Stimulated activated memory B cell treated with anti-CD40 and anti-IgM and Interleukin-4, amounts not matched to agents 10 μg/mL and 1 μg/mL and 100 μg/mL, for 72 hours (primary cell): ENCODE measurements at places on chromosomes 3 and 15.

GRCh38 chr3:176490357-176490756, 706.9 kb downstream of the TBL1XR1 start:
- ATAC-seq, result no peak

- peak; percentile 72 for ATAC-seq
These were observed 36.0 kb downstream of the RFX7 start for GRCh38 chr15:56207711-56208110.

- ATAC-seq, result peak; percentile 64
These were observed 11.8 kb downstream of the PARP15 start for GRCh38 chr3:122589297-122589696.

DNA sequence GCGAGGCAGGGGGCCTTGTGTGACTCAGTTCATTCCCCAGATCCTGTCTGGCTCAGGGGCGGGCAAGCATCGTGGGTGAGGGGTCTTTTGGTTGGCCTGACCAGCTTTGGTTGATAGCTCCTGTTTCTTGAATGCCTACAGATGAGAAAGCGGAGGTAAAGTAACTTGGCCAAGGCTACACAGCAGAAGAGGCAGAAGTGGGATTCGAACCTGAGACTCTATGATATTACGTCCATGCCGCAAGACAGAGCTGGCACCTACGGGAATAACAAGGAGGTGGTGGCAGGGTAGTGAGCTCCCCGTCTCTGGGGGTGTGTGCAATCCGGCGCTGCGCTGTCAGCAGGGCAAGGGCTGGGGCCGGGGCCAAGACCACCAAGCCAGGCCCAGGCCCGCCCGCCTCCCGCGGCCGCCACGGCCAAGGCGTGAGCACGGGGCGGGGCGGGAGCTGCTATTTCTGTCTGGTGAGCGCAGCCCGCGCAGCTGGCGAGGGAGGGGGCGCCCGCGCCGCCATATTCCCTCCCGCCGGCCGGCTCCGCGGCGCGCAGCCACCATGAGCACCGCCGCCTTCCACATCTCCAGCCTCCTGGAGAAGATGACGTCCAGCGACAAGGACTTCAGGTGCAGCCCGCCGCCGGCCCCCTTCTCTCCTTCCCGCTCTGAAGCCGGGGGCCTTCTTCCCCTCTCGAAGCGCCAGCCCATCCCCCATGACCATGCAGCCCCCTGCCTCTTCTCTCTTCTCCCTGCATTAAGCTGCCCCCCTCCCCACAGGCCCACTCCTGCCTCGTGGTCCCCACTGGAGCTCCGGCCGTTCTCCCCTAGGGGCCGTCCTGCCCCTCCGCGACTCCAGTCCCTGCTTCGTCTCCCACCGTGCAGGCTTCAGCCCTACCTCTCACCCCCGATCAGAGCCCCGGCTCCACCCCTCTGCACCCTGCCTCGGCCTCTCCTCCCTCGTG, at the start of gene CAND2:
Gene CAND2, plus strand, starts transcription at position 510 of the 953 bp plus-strand sequence. Its CDS starts 41 bp downstream, at position 551.
- ATAC-seq, result peak; percentile 75

DNA sequence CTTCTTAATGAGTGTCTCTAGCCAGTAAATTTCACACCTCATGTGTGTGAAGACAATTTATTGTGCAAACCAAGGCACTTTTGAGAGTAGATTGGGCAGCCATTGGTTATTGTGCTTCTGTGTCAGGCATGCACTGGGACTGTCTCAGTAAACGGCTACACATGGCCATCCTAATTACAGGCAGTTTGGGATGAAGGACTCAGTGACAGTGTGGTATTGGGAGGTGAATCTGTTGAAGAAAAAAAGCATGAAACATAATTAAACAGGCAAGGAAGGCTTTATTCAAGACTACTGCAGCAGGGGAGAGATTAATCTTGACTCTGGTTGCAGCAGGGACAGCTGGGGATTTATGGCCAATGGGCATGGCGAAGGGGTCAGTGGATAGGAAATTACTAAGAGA, 57.8 kb upstream of the NUDT16 start:
- ATAC-seq, result no peak

- ATAC-seq, result no peak
These were observed 36.8 kb upstream of the TBL1XR1 start for GRCh38 chr3:177234121-177234520.

DNA sequence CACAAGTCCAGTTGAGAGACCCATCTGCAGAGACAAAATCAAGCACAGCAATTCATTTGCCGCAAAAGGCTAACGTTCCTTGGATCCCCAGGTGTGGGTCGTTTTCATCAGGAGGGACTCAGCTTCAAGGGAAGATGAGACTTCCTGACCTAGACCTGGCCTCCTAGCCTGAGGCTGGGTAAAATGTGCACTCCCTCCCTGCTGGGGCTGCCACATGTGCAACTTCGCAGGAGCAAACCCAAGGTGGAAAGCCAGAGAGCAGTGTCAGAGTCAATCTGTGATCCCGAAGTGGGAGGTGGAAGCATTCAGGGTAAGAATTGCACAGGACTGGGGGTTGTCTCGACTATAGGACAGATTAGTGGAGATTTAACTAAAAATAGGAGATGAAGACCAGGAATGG, 164.7 kb upstream of the UMPS start:
- no peak for ATAC-seq

DNA sequence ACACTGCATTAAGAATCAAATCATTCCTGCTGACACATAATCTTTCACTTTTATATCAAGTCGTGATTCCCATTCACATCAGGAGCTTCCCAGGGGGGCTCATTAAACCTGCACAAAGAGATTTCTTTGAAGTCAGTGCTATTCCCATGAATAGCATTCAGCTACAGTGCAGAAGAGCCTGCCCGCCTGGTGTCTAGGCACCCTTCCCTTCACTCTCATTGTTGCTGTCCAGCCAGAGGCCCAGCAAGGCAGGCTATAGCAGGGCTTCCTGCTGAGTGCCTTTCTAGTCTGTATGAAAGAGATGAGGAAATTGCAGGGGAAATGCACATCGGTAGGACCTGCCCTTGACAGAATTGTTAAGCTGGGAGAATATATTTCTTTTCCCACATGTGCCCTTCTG, 4.5 kb upstream of the GJD2 start:
- no peak for ATAC-seq

DNA sequence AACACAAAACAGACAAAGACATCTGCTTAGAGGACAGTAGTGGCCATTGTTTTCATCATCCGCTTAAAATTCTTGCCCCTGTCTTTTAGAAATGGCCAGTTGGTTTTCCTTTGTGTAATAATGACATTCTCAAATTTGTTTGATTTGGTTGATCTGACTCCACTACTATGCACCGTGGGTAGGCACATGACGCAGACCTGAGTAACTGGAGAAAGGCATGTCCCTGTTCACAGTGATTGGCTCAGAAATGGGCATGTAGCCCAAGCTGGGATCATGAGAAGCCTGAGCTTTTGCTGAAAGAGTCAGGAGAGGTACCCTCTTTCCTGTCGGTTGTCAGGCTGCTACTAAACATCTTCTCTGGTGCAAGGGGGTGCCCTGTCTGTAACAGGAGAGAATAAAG, 36.6 kb upstream of the MAGI1 start:
- no peak for ATAC-seq

GRCh38 chr3:147380387-147380951, 25.9 kb downstream of the ZIC4 start:
- no peak for ATAC-seq

- ATAC-seq, result no peak
These were observed 19.9 kb upstream of the SNRK start for GRCh38 chr3:43266451-43266850.

DNA sequence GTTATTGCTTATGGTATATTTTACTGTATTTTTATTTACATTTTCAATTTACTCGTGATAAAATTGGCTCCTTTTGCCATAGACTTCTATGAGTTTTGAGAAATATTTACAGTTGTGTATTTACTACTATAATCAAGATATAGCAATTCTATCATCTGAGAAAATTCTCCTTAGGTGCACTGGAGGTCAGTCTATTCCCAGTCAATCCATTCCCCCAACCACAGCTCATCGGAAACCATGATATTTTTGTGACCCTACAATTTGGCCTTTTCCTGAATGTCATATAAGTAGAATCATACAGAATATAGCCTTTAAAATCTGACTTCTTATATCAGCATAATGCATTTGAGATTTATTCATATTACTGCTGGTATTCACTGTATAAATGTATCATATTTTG, 114.7 kb upstream of the LRTM1 start:
- ATAC-seq, result no peak

DNA sequence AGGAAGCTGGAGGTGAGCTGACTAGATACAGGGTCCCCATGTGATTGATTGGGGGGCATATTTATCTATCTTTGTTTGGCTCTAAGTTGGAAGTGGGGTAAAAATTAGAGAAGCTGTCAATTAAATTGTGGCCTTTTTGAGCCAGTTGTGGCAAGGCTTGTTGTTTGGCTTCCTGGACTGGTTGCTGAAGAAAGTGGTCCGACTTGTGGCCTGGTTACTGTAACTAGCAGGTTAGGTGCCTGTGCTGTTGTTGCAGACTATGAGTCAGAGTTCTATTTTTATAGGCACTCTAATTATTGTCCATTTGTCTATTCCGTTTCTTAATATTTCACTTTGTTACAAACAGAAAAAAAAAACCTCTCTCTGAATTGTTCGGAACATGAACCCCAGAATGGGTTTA, 129.1 kb upstream of the CNTN6 start:
- ATAC-seq, result no peak
